ENCODE measurements at places on chromosomes 1 and 21.

DNA sequence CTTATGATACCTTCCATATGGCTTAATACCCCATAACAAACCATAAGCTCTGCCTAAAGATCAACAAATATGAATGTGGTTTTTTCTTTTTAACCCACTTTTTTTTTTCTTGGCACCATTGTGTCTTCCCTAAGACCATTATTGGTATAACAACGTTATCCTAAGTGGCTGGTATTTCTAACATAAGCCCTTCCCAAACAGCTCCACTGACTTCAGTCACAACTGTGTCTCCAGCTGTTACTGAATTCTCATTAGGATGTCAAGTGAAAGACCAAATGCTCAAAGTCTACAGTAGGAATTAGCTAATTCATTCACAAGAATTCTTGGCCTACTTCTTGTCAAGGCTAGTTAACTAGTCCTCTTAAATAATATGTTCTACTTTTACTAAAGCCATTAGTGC is 4.2 kb upstream of the RXRG start:
- DNase-seq = no peak

- peak; percentile 56 for DNase-seq
Measured at GRCh38 chr21:30126576-30126975, 40.0 kb downstream of the CLDN17 start.

DNA sequence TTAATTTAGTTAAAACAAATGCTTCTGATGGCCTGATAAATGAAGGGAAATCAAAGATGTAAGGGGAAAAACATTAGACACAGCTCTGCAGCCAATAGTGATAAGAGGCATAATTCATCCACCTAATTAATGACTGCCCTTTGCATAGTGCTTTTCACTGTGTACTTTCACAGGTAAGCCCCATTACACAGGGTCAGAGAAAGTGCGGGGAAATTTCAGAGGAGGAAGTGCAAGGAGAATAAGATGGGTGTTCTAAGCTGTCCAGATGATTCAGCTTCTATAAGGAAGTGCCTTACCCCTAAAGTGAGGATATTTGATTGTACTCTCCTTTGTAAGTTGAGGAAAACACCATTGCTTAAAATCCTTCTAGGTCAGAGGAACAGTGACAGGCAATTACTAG is 88.0 kb downstream of the NR5A2 start:
- no peak for DNase-seq

- no peak for DNase-seq
Measured at GRCh38 chr1:224044420-224044819, 69.5 kb upstream of the FBXO28 start.

DNA sequence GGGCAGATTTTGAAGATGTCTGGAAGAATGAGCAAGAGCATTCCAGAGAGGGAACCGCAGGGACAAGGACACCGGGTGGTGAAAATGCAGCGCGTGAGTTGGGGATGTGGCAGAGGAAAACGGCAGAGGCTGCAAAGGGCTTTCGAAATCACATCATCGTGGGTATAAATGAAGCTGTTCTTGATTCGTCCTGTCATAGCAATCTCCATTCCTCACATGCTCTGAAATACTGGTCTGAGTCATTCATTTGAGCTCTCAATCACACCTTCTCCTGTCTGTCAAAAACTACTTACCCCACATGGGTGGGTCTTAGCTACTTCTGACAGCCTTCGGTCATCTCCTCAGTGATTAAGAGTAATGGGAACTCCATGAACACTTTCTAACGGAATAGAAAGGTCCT is 81.5 kb downstream of the ERG start:
- DNase-seq = no peak

GRCh38 chr21:33852485-33852884 is 63.1 kb downstream of the ATP5PO start:
- no peak for DNase-seq

GRCh38 chr1:60222360-60223115 is 149.0 kb upstream of the C1orf87 start:
- no peak for DNase-seq

- DNase-seq = no peak
Measured at GRCh38 chr1:4962836-4963235, 308.4 kb downstream of the AJAP1 start.

DNA sequence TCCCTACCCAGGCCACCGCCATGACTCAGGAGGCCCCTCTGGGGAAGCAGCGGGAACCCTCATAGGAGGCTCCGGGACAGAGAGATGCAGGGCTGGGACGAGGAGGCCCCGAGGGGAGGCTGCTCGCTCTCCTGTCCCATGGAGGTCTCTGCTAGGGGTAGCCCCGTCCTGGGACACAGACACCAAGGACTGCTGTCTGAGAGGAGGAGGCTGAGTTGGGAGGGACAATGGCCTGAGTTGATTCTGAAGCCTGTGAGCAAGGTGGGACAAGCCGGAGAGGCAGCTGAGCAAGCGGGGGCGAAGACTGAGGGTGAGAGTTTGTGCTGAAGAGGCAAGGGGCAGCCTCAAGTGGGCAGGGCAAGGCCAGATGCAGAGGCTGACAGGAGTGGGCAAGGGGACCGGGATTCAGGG is 17.4 kb downstream of the SLC27A3 start:
- DNase-seq = no peak

- no peak for DNase-seq
Measured at GRCh38 chr1:234111458-234112142, 207.1 kb downstream of the SLC35F3 start.

DNA sequence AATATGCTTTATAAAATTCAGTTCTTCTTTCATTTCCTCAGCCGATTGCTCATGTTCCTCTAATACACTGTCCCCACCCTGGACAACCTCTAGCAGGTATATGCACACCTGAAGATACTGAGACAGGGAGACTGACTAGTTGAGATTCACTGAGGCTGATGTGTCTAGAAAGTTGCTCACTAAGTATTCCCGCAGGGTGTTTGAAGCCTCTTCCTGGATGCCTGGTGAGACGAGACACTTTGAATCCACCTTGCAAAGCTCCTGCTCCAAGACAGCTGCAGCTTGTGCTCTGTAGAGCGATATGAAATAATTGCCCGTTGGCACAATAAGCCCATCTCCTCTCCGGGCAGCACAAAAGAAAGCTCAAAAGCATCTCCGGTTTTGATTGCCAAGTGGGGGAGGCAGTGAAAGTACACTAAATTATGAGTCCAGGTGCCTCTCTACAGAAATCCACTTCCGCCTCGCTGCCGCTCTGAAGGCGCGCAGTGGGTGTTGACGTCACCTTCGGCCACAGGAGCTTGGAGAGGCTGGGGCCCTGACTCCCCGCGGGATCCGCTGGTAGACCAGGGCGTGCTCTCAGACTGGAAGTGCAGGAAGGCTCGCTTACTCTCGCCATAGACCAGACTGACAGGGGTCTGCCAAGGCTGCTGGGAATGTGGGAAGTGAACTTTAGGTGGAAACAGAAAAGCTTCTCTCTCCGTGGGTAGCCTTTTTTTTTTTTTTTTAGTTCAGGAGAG is 46.3 kb downstream of the GPA33 start:
- peak; percentile 28 for DNase-seq

GRCh38 chr1:31828341-31828740 is 12.5 kb upstream of the SPOCD1 start:
- DNase-seq = no peak

GRCh38 chr1:185969028-185969427 is 234.8 kb downstream of the HMCN1 start:
- DNase-seq = no peak

DNA sequence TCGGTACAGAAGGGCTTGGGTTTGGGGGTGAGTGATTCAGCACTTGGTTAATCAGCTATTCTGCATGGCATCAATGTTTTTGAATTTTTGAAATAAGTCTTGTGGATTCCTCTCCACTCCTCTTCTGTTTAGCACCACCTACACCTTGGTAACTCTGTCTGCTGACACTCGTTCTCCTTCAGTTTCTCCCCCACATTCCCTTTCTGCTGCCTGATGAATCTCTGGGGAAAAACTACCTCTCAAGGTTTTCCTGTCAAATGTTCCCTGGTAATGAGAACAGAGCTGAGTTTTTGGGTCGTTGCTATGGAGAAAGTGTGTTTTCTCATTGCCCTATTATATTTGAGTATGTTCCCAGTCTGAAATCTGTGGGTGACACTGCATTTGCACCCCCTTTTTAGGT is 108.2 kb downstream of the GABPA start:
- DNase-seq = no peak

DNA sequence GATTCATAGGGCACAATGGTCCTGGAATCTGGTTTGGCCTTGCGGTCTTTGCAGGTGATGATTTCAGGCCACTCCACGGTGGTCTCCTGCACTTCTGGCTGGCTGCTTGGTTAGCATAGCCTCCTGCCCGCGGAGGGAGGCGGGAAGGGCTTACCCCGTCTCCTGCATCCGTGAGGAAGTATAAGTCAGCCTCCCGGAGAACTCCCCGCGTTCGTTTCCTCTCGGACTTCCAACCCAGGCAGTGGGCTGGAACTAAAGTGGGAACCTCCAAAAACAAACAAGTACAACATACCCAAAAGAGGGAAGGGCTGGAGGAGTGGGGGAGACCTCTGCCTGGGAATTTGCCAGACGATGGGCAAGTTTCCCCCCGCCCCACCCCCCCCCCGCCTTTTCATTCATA is 939 bp upstream of the CCN1 start:
- peak; percentile 84 for DNase-seq
